ENCODE measurements at places on chromosomes 1 and 21.

DNA sequence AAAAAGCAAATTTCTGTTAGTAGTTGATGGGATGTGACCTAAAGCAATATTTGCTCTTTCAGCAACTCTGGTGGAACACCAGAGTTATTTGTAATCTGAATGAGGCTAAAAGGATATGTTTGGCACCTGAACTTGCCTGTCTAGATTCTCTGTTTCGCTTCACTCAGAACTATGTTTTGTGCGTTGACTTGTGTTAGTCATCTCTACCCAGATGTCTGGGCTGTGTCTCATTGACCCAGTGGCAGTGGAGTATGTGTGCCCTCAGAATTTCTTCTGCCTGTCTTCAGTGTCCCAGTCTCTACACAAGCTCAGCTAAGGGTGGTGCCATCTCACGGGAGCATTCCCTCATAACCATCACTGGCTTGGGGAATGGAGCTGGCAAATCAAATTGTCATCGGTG, 13.9 kb downstream of the KCNK1 start:
- DNase-seq, result no peak

DNA sequence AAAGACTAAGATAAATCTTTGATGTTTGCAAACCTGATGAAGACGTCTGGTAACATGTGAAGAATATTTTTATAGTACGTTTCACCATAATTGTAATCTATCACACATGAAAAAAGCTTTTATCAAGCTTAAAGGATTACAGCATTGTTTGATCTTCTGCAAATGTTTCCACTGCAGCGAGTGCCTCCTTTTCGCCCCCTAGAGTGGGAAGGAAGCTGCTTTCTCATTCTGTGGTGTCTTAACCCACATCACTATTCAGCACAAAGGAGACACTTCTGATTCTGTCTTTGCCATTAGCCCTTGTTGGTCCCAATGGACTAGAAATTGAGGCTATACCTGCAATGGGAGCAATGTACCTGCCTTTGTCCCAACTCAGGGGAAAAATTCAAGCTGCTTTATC, 46.0 kb upstream of the IL12RB2 start:
- peak; percentile 19 for DNase-seq

- DNase-seq, result no peak
Observed at GRCh38 chr1:66138613-66139012, 345.9 kb downstream of the PDE4B start.

GRCh38 chr1:112511897-112512296, 3.1 kb downstream of the WNT2B start:
- DNase-seq, result no peak
